ENCODE measurements at places on chromosomes 2 and 18. TPM values are rescaled to one million over a fixed set of nuclear protein-coding genes. Genes with fewer than 3 reads are reported as not detected.
A peak's percentile ranks its signal among the peaks of the same experiment; 100 is the strongest.

DNA sequence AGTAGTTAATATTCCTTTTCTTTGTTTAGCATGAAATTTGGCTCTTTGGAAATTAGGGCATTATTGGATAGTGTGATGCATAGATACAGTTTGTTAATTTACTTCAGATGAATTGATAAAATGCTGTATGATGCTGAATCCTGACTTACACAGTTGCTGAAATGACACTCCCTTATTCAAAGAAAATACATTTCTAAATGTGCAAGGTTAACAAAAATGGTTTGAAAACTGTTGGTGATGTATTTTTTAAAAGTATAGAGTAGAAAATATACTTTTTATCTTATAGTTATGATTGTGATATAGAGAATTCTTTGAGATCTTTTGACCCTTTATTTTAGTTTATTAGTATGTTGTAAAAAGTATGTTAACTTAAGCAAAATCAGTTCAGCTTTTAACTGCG lies 27.8 kb downstream of the VAPA start:
- DNase-seq, result no peak

- DNase-seq, result no peak
These were observed 185.6 kb downstream of the RIT2 start for GRCh38 chr18:42929857-42930256.

DNA sequence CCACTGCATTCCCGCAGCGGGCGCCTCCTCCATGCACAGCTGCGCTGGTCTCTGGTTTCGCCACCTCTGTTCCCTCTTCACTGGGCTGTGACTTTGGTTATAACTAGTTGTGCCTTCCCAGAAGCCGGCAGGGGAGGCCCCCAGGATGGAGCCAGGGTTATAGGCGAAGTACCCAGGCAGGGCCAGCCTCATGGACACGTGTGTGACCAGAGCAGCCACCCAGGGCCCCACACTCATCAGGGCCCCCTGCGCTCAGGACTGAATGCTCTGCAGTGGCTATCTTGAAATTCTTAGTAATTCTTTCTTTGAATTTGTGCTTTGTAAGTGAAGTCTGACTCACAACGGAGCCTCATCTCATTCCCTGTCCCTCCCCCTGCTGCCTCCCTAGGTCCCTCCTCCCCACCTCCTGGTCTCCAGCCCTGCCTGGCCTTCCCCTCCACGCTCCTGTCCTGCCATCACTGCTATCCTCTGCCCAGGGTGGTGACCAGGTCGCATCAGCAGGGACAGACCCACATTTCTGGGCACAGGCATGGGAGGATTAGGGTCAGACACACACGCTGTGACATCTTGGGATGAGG lies 38.1 kb upstream of the LBH start:
- DNase-seq, result no peak

GRCh38 chr18:39685303-39685902 lies 2119.8 kb upstream of the CELF4 start:
- DNase-seq, result no peak

- DNase-seq, result no peak
These were observed 12.7 kb downstream of the USP39 start for GRCh38 chr2:85628658-85629057.

- DNase-seq, result no peak
These were observed 3.1 kb upstream of the B3GNT2 start for GRCh38 chr2:62192811-62193210.

DNA sequence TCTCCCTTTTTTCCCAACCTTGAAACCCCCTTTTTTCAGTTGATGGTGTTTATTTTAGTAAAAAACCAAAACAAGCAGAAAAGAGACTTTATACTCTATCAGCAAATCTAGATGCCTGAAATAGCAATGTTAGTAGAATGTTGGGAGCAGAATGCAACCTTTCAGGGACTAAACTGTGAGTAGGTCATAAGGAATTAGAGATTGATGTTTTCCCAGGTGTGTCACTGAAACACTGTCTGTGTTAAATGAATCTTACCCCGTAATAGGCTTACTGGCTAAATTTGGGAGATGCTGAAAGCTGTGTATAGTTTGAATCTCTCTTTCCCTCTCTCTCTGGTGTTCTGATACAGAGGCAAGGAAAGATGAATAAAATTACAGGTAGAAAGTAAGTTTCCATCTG lies 43.8 kb downstream of the AGFG1 start:
- DNase-seq, result no peak

DNA sequence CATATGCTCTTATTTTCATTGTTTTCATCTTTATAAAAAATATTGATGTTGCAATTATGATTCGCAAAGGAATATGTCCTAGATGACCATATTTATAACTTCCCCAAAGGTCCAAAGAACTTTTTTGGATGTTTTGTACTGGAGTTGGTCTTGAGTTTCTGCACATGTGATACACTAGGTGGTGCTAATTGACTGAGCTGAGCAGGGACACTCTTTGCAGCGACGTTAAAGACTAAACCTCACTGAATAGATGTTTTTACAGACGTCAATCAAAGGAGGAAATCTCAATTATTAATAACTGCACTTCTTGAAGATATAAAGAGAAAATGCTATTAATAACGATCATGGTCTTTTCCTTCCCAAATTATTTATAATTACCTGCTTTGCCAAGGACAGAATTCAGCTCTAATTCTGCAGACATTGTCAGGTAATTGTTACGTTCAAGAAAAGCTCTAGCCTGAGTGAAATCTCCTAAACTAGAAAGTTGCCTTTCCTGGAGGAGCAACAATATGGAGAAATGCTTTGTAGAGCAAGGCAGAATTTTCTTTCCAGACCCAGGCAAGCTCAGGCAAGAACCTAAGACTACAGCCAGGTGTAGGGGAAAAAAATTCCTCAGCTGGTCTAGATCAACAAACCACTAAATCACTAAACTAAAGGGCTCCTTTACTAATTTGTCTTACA lies 119.3 kb upstream of the RBBP8 start:
- DNase-seq, result peak; percentile 43

DNA sequence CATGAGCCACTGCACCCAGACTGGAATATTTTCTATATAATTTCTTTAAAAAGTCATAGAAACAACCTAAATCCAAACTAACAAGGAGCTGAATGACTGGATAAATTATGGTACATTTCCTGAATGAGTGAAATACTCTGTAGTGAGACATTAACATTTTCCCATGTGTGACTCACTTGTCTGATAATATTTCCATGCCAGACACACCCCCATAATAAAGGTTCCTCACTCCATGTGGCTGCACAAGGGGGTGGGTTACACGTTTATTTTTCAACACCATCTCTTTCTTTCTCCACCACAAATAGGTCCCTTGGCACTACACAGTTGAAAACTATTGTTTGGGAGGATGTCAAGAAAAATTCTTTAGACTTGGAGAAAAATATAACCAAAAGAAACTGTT lies 266.3 kb upstream of the LYPD1 start:
- DNase-seq, result no peak

KCNF1 gene
- not detected for total RNA-seq

ST8SIA3 gene
- total RNA-seq, result 13.1 TPM
